ENCODE measurements at places on chromosomes 12 and 14.

GRCh38 chr12:5280086-5280485 is 151.8 kb upstream of the NTF3 start:
- no peak for DNase-seq

DNA sequence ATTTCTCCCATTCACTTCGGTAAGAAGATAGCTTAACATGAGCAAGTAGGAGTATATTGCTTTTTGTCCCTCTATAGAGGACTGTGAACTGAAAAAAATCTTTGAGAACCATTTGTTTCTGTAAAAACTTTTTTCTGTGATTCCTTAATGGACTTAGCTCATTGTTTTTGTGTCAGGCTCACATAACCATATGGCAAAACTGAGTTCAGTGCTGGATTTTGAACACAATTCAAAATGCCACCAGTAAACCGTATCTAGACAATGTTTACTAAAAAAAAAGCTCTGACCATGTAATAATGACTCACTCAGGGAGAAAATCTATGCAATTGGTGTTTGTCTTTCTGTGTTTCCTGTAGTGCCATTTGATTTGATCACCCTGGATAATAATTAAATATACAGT is 5.2 kb downstream of the TRHDE start:
- DNase-seq: no peak

GRCh38 chr12:3871356-3871755 is 1.8 kb downstream of the PARP11 start:
- no peak for DNase-seq

DNA sequence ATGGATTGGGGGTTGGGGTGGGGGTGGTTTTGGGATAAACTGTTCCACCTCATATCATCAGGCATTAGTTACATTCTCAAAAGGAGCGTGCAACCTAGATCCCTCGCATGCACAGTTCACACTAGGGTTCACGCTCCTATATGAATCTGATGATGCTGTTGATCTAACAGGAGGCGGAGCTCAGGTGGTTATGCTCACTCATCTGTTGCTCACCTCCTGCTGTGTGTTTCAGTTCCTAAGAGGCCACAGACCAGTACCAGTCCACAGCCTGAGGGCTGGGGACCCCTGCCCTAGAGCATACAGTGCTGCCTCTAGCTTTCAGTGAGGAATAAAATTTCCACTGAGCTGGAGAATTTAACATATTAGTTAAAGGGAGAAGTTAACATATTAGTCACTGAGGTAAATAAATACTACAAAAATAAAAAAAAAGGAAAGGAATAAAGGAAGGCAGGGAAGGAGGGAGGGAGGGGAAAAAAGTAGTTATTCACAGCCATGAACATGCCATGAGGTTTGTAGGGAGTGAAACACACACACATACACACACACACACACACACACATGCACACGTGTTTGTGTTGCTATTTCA is 612.7 kb upstream of the TBX3 start:
- DNase-seq: no peak

DNA sequence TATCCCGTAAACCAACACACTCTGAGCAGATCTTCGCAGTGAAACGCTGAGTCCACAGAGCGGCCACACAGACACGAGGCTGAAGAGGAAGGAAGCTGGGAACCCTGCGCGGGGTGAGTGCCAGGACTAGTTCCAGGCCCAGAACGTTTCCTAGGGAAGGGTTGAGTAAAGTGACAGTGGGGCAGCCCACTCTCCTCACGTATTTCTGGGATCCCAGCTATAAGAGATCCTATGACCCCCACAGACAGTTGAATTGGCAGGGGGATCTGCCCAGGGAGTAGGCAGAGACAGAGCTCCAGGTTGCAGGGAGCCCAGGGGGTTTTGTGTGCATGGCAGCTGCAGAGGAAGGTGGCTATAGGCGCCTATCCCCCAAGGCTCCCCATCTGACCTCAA is 51.1 kb downstream of the GTF2A1 start:
- peak; percentile 15 for DNase-seq

DNA sequence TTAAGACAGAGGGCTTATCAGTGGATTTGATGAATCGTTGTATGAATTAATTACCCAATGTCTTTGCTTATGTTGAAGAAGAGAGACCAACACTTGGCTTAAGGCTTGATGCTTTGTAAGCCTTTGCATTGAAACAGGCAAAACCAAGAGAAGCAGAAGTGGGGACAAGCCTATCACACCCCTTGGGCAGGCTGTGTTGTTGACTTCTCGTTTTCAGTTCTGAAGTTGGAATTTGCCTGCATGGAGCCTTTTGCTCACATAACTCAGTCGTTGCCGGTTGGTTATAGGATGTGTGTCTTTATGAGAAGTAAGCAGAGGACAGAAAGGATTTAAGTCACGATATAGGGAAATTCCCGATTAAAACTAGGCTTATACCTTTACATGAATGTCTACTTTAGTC is 94.7 kb downstream of the CCDC92 start:
- DNase-seq: no peak

DNA sequence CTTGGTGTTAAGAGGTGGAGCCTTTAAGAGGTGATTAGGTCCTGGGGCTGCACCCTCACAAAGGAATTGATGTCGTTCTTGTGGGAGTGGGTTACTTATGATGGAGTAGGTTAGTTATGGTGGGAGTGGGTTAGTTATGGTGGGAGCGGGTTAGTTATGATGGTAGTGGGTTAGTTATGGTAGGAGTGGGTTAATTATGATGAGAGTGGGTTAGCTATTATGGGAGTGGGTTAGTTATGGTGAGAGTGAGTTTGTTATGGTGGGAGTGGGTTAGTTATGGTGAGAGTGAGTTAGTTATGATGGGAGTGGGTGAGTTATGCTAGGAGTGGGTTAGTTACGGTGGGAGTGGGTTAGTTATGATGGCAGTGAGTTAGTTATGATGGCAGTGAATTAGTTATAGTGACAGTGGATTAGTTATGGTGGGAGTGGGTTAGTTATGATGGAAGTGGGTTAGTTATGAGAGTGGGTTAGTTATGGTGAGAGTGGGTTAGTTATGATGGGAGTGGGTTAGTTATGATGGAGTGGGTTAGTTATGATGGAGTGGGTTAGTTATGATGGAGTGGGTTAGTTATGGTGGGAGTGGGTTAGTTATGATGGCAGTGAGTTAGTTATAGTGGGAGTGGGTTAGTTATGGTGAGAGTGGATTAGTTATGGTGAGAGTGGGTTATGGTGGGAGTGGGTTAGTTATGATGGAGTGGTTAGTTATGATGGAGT is 22.6 kb upstream of the SFSWAP start:
- DNase-seq: no peak

DNA sequence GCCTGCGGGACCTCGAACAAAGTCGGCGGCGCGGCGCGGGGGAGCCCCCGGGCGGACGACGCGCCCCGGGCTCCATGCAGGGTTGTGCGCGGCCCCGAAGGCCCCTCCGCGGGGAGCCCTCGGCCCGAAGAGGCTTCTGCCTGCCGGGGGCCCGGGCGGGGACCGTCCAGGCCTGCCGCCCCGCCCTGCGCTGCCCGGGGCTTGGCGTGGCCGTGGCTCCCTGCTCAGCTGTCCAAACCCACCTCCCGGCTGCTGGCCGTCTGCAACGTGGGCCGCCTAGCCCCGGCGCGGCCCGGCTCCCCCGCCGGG is 670 bp downstream of the DYRK2 start:
- no peak for DNase-seq

DNA sequence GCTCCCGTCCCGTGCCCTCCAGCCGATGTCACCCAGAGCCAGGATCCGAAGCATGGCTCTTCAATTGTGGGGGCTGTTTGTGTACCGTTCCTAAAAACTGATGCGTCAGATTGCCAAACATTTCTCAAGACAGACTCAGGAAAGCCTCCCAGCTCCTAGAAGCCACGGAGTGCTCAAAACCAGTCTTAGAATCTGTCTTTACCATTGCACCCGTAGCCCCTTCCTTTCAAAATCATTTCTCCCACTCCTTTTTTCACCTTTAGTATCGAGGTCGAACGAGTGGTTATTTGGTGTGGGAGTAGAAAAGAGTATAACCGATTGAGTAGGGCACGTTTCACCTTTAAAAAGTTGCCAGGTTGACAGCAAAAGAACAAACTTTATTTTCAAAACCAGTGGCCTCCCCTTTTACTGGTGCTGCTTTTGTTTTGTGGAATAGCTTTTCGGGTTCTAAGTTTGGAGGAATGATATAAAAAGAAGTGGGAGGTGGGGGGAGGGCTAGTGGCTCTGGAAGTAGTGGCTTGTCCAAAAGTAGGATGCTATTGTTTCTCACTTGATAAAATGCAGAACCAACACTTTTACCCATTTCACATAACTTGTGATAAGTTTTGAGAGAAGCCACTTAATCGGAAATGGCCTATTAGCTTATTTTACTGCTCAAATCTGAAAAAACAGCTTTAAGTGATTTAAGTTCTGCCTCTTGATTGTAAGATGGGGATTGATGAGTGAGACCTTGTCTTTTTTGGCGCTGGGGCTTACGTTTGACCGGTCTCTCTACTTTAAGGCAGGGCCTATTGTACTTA is 803 bp downstream of the STK38L start:
- DNase-seq: peak; percentile 13

DNA sequence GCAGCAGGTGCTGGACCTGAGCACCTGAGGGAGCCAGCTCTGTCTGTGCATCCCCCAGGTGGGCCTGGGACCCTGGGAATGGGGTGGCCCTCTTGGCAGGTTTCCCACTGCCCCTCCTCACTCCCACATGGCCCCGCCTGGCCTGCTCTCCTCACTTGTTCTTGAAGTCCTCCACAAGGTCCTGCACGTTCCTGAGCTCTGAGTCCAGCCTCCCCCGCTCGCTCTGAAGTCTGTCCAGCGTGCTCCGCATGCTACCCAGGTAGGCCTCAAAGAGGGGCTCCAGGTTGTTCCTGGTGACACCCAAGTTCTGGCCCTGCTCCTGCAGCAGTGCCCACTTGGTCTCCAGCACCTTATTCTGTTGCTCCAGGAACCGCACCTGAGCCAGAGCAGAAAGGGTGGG is 2.9 kb downstream of the KRT79 start:
- no peak for DNase-seq

DNA sequence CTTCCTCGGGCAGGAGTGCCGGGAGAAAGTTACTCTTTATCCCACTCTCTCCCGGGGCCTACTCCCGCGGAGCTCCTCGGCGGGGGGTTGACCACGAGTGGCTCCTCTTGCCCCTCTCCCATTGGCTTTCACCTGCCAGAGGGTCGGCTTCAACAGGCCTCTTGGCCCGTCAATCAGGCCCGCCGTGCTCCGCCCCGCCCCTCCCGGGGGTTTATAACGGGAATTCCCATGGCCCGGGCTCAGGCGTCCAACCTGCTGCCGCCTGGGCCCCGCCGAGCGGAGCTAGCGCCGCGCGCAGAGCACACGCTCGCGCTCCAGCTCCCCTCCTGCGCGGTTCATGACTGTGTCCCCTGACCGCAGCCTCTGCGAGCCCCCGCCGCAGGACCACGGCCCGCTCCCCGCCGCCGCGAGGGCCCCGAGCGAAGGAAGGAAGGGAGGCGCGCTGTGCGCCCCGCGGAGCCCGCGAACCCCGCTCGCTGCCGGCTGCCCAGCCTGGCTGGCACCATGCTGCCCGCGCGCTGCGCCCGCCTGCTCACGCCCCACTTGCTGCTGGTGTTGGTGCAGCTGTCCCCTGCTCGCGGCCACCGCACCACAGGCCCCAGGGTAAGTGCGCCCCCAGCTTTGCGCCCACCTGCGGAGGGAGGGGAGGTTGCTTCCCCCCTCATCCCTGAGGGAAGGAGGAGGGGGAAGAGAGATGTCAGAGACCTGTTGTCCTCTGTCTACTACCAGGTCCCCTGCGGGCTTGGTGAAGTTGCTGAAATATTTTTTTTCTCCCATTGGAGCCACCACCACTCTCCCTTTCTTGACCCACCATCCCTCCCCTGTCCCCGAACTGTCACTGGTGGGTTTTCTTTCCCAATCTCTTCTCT is at the start of gene SMOC1:
Gene SMOC1, plus strand, starts transcription at position 242 of the 869 bp plus-strand sequence. Its CDS starts 263 bp downstream, at position 505.
- no peak for DNase-seq

DNA sequence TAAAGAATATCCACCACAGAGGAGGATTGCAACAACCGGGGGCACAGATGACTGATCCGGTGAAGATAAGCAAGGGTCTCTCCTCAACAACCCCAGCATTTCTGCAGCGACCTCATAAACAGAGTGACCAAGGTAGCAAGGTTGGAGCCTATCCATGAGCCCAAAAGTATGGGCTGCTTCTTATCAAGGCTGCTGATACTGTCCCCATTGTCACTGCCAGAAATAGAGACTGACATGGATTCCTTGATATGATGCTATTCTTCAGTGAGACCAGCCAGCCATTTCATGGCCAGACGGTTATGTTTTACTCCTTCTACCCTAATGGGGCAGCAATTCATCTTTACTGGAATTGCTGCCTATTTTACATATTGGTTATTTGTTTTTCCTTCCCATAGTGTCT is 61.9 kb upstream of the ARHGAP5 start:
- DNase-seq: no peak

DNA sequence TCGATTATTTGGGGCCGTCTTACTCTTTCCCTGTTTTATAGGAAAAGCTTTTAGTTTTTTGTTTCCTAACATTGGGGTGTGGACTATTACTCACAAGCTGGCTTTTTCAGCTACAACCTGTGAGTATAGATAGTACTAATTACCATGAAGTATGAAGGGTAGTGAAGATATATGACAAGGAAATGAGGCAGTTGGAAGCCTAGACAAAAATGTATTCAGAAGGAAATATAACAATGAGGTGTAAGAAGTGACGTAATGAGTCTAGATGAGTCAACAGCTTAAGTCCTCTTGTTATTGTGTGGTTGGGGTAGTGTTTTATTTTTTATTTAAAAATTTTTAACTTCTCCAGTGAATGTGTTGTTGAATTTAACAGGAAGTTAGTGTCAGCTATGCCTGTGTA is 804.5 kb downstream of the NRXN3 start:
- DNase-seq: no peak

DNA sequence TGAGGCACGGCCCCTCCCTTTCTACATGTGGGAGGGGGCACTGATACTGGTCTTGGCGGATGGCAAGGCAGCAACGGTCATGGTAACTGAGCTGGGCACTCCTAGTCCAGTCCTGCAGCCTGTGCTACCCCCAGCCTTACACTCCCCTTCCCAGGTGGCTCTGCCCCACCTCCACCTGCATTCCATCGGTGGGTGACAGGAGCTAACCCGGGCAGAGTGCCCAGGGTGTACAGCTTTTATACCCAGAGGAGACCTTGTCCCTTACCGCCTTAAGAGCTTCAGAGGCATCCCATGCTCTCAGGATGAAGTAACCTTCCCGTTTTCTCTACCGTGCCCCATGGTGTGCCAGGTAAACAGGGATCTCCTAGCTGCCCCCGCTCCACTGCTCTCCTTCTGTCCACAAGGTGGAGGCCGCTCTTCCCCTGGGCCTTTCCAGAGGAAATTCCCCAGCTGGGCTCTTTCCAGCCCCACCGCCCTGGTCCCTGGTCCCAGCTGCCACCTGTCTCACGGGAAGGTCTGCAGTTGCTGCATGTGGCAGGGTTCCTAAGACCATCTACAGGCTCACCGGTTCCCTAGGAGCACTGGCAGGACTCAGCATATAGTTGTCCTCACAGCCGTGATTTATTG is 20.5 kb downstream of the BRI3BP start:
- no peak for DNase-seq

- DNase-seq: no peak
Measured at GRCh38 chr12:9761419-9761781, 699 bp upstream of the CD69 start.

DNA sequence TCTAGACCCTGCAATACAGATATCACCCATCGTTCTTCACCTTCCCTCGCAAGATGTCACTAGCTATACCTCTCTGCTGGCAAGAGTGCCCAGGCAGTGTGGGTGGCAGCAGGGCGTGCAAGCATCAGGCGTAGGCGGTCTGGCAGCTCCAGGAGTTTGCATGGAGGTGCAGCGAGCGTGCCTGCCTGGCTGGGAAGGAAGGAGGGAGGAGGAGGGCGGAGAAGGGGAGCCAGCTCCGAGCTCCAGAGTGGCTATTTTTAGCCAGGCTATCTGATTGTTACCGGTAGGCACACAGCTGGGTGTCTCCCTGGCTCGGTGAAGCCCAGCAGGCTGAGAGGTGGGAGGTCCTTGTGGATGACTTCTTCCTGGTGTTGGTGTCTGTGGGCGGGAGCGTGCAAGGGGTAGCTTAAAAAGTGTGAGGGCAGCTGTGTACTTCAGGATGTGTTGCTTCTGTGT is 6.2 kb downstream of the FOXJ2 start:
- DNase-seq: no peak

Data from right renal cortex interstitium (tissue), 3 donors.